SJSA1 (cell line): ENCODE measurements at places on chromosomes 1 and 21. TPM values are rescaled to one million over a fixed set of nuclear protein-coding genes. Genes with fewer than 3 reads are reported as not detected.

Gene RPE65
- total RNA-seq: not detected in 2 replicates

Gene LIN28A
- total RNA-seq: not detected in 2 replicates

Gene LCE2B
- not detected in 2 replicates for total RNA-seq

Gene SPRR1B
- total RNA-seq: not detected in 2 replicates

Gene LEFTY2
- total RNA-seq: not detected in 2 replicates

Gene CRP
- total RNA-seq: not detected in 2 replicates

Gene DDI2
- 6.6 and 9.1 TPM in 2 replicates for total RNA-seq

Gene LAPTM5
- total RNA-seq: not detected in 2 replicates

Gene DR1
- total RNA-seq: 80.0 and 117 TPM in 2 replicates

Gene LPAR3
- 0.28 TPM in 1 of 2 replicates, not detected in the other for total RNA-seq

Gene CASZ1
- total RNA-seq: under 0.01 and 0.58 TPM in 2 replicates

Gene GBP6
- total RNA-seq: not detected in 2 replicates

Gene ZFP69
- total RNA-seq: 4.9 and 5.6 TPM in 2 replicates

Gene CELF3
- total RNA-seq: not detected in 2 replicates

Gene TCHHL1
- not detected in 2 replicates for total RNA-seq

Gene TCHH
- total RNA-seq: 0.05 TPM in 1 of 2 replicates, not detected in the other

Gene PADI4
- not detected in 2 replicates for total RNA-seq

Gene LRRN2
- not detected in 2 replicates for total RNA-seq

Gene GNAT2
- 0.16 TPM in 1 of 2 replicates, not detected in the other for total RNA-seq
